ENCODE measurements at places on chromosomes 7 and 10.
A peak's percentile ranks its signal among the peaks of the same experiment; 100 is the strongest.

- no peak for DNase-seq
Measured at GRCh38 chr7:101828301-101829020, 11.0 kb downstream of the CUX1 start.

GRCh38 chr7:132871419-132871818, 210.5 kb downstream of the CHCHD3 start:
- DNase-seq, result no peak

DNA sequence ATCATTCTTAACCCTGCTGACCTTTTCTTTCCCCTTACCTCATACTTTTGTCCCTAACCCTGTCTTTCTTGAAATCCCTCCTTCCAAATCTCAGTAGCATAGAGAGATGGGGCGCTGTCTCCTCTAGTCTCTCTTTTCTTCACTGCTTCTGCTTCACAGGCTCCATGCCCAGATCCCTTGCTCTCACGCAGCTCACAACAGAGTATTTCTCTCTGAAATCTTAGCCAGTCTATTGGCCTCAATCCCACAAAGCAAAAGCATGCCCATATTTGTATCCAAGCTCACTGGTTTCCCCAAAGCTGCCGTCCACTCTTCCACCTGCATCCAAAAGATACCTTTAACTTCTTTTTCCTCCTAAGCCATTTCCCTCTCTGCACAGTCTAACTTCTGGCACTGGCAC, 526.8 kb downstream of the PLXDC2 start:
- no peak for DNase-seq

DNA sequence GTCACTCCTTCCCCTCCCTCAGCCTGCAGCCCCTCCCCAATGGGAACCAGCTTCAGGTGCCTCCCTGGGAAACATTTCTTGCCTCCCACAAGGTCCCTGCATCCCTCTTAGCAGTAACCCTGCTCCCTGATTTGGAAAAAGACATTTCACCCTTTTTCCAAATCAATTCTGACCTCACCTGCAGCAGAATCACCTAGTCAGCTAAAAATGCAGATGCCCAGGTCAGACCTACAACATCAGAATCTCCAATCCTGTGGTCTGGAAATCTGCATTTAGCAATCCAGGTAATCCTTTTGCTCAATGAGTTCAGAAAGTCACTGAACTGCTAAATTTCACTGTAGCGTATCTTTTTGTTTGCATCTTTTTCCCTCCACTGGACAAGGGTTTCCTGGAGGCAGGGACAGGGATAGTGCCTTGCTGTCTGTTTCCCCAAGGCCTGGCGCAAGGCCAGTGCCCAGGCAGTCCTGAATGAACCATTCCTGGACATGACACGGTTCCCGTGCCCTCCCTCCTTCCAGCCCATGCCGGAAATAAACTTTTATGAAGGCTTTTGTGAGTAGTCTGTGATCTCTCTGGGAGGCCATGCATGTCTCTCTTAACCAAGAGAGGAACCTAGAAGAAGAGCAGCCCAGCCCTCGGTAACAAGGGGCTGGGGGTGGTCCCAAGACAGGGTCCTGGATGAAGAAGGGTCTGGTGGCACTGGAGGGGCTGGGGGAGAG, 44.0 kb downstream of the COL13A1 start:
- peak; percentile 35 for DNase-seq

GRCh38 chr10:84197643-84198042, 3.3 kb downstream of the CDHR1 start:
- DNase-seq, result no peak

DNA sequence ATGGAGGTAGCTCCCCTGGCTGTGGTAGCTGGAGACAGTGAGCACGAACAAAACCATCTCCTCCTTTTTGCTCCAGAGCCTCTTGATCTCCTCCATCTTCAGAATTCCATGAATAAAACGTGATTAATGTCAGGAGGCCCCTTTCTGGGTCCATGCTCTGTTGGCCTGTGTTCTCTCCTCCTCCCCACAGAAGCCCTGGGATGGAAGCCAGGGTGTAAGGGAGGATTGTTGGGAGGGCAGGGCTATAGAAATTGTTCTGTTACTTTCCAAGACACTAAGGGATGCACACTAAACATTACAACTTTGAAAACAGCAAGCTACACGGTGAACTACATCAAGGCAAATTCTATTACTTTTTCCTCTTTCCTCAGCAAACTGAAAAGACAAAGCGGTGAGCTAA, 96.3 kb downstream of the RNF216 start:
- no peak for DNase-seq

GRCh38 chr7:86949052-86949778, 110.2 kb downstream of the ELAPOR2 start:
- DNase-seq, result no peak

- peak; percentile 14 for DNase-seq
Measured at GRCh38 chr10:19811540-19811939, 4.7 kb upstream of the PLXDC2 start.

- no peak for DNase-seq
Measured at GRCh38 chr7:137521451-137521850, 177.9 kb upstream of the PTN start.
